ENCODE measurements at places on chromosomes 6 and 20.

GRCh38 chr20:14488212-14488611 lies 150.8 kb upstream of the FLRT3 start:
- DNase-seq, result no peak

- no peak for DNase-seq
These were observed 715.6 kb upstream of the NRSN1 start for GRCh38 chr6:23410439-23410838.

DNA sequence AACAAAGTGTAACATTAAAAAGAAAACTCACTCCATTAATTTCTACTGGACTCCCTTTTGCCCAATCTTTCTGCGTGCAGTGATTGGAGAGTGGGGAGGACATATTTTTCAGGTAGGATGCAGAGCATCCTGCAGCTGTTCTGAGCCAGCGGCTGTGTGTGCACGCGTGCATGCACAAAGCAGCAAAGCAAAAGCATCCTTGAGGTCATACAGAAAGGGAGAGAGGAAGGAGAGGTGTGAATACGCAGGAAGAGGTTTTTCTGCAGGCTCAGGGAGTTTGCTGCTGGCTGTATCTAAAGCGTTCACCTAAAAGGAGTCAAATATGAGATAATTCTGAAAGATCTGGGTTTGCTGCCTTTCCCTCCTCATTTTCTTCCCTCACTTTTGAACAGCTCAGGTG lies 108.4 kb downstream of the HUS1B start:
- DNase-seq, result no peak

- peak; percentile 3 for DNase-seq
These were observed 1760.2 kb upstream of the DEFB115 start for GRCh38 chr20:29497261-29497671.

All from NCI-H524 treated with DMSO at 0.1 percent for 48 hours (cell line).